ENCODE measurements at places on chromosomes 7 and 10. TPM values are rescaled to one million over a fixed set of nuclear protein-coding genes. Genes with fewer than 3 reads are reported as not detected.

Gene AOC1
- total RNA-seq = not detected

Gene NUTM2E
- 2.2 TPM for total RNA-seq

Gene ACSL5
- 2.0 TPM for total RNA-seq

Gene CCSER2
- total RNA-seq = 70.6 TPM

Gene BHLHA15
- 10.6 TPM for total RNA-seq

Gene ORAI2
- 23.6 TPM for total RNA-seq

Gene NUDT1
- total RNA-seq = 13.3 TPM

Gene VSIR
- 5.4 TPM for total RNA-seq

Gene DDC
- total RNA-seq = 0.25 TPM

Gene ASZ1
- not detected for total RNA-seq

Gene COMMD3
- 46.5 TPM for total RNA-seq

Gene DPCD
- 13.3 TPM for total RNA-seq
